ENCODE measurements at places on chromosomes 3 and 15.

DNA sequence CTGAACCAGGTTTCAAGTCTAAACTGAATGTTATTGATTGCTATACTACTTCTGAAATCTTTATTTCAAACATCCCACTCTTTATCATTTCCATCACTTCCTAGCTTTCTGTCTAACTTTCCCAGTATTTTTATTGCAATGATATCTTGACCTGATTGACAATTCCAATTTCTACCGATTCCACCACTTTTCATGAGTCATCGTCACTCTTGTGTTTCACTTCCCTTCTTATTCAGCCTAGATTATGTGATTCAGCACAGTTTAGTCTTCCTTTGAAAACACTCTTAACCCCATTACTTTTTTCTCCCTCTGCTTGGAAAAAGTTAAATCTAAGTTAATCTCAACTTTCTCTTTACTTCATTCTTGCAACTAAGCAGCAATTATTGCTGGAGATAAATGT lies 62.6 kb downstream of the SLC7A14 start:
- no peak for DNase-seq

- no peak for DNase-seq
Measured at GRCh38 chr3:169103951-169104941, 559.3 kb downstream of the MECOM start.

- DNase-seq: no peak
Measured at GRCh38 chr15:40059821-40060220, 20.8 kb upstream of the SRP14 start.

DNA sequence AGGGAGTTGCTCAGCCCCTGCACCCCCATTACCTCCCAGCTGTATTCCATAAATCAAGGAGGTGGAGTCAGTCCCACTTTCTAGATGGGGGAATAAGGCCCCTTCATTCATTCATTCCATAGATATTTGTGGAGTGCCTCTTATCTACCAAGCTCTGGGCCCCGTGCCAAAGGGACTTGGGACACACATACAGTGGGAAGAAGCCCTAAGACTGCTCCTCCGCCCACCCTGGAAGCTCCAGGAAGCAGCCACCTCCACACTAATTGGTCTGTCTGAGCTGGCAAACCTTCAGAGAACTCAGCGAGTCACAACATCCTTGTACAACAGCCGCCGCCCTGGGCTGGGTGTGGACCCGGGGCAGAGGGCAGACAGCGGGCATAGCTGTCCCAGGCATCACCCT lies 6.4 kb downstream of the STRA6 start:
- no peak for DNase-seq

- no peak for DNase-seq
Measured at GRCh38 chr3:171833789-171834460, 9.2 kb upstream of the TMEM212 start.

DNA sequence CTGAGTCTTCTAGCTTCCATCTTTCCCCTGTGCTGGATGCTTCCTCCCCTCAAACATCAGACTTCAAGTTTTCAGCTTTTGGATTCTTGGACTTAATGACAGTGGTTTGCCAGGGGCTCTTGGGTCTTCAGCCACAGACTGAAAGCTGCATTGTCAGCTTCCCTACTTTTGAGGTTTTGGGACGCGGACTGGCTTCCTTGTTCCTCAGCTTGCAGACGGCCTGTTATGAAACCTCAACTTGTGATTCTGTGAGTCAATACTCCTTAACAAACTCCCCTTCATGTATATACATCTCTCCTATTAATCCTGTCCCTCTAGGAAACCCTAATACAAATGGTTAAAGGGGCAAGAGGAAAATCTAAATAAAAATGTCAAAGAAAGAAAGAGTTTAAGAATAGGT lies 100.1 kb downstream of the ABI3BP start:
- DNase-seq: no peak

- no peak for DNase-seq
Measured at GRCh38 chr3:127038923-127039581, 56.1 kb downstream of the PLXNA1 start.

- no peak for DNase-seq
Measured at GRCh38 chr3:16262174-16262573, 2.6 kb downstream of the DPH3 start.

- DNase-seq: no peak
Measured at GRCh38 chr15:64862408-64862807, 20.7 kb downstream of the PLEKHO2 start.

DNA sequence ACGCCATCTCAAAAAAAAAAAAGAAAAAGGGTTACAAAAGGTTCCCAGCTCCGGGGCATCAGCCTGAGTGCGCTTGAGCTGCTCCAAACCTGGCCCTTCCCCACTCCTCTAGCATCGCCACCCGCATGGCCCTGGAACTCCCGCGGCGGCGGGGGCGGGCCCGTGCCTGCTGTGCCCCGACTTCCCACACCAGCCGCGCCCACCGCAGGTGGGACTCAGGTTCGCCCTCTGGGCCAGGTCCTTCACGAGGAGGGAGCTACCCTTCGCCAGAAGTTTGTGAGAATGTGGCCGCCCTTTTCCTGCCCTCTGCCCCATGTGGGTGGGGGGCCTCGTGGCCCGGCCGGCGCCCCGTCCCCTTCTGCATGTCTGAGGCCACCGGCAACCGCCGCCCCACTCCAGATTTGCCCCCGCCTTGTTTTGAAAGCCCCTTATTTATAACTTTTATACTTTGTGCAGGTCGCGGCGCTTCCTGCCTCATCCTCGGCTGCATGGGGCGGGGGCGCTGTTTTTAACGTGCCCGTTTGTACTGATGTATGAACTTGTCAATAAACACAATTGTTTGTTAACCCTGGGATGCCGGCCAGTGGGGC lies 507 bp upstream of the JMJD7 start:
- no peak for DNase-seq

DNA sequence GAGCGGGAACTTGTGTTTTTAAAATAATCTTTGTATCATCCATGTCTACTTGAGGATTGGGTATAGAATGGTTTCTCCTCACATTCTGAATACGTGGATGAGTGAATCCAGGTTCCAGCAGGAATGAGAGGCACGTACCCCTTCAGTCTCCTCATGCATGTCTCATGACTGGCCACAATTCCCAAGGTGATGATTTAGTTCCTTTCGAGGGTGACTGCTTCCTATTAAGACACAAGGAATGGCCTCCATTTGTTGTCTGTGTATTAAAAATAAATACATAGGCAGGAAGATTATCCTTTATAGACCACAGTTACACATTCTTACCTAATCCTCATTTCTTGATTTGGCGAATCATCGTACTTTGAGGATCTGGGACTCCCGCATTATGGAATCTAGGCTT lies 217.0 kb upstream of the LRIG1 start:
- no peak for DNase-seq

GRCh38 chr3:107242579-107242978 lies 134.7 kb upstream of the CCDC54 start:
- DNase-seq: no peak

DNA sequence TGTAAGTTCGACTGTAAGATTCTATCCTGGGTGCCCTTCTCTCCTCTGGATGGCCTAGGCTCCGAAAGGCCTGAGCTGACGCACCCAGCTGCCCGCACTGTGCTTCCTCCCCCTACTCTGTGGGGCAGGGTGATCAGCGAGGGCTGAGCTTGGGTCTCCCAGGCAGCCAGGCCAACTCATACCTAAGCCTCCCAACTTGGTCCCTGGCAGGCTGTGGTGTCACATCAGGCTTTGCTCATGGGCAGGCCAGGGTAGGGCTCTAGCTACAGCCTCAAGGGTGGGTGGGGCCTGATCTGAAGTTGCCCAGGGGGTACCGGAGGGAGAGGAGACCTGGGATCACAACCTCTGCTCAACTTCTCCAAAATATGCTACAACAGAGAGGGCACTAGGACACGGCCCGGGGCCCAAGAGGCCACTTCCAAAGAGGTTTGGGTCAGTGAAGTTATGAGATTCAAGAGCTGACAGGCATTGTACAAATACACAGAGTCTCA lies 123.1 kb downstream of the ADCY5 start:
- DNase-seq: no peak

DNA sequence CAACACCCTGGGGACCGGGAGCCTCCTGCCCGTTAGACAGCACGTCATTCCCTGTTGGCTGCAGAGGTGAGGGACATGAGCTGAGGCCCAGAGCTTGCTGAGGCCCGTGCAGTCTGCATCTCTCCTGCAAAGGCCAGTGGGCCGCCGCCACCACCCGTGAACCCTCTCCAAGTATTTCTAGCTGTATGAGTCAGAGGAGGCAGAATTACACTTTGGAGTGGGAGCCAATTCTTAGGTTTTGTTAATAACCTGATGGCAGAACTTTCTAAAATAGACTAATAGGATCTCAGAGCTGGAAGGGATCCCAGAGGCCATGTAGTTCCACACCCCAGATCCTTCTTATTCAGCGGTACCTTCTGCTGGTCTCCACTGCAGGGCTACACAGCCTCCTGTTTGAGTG lies 335.2 kb upstream of the CTDSPL start:
- no peak for DNase-seq

DNA sequence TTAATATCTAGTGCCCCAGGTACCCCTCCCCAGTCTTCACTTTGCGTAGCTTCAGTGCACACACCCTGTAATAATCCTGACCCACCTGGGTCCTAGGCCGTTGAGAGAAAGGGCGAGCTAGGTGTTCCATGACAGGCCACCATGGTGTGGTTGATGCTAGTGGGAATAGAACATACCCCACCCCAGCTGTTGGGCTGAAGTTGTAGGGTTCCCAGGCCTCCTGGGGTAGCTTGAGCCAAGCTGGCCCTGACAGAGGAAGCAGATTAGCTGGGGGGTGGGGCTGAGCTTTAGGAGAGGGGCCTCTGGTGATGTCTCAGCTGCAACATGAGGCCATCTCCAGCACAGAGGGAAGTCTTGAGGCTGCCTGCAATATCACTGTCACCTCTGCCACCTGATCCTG lies 40.5 kb downstream of the RAB11A start:
- DNase-seq: no peak

- no peak for DNase-seq
Measured at GRCh38 chr3:12470111-12470510, 14.2 kb upstream of the TSEN2 start.

- DNase-seq: no peak
Measured at GRCh38 chr3:16658925-16659793, 53.9 kb upstream of the DAZL start.

- no peak for DNase-seq
Measured at GRCh38 chr15:37220949-37221670, 120.8 kb upstream of the MEIS2 start.

DNA sequence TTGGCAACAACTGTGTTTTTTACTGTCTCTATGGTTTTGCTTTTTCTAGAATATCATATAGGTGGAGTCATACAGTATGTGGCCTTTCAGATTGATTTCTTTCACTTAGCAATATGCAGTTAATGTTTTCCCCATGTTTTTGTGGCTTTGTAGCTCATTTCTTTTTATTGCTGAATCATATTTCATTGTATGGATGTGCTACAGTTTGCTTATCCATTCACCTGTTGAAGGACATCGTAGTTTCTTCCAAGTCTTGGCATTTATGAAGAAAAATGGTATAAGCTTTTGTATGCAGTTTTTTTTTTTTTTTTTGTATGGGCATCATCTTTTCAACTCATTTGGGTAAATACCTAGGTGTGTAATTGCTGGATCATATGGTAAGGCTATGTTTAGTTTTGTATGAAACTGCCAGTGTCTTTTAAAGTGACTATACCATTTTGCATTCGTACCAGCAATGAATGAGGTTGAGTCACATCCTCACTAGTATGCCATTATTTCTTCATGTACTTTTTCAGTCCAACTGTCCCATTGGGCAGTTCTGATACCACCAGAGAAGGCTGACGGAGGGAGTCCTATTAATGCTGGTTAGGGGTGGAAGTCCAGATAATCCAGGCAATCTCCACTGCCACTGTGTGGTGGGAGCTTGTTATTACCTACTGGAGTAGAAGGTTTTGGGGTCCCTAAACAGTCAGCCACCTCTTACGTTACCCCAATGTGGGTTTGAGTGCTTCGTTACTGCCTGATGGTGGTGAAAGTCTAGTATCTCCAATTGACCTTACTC lies 210.5 kb downstream of the DOCK3 start:
- DNase-seq: no peak

DNA sequence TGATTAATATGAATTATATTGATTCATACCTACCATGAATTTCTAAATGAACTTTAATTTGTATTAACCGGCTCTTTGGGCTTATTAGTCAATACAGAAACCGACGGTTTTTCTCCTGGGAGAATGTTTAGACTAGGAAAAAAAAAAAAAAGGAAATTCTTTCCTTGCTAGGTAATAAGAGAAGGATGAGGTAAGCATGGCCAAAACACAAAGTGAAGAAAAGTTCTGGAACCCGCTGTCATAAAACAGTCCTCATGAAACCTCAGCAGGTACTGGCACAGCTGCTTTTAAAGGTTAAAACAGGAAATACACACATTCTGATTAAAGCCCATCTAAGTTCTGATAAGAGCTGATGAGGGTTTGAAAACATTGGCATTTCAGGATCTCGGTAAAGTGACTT lies 30.8 kb upstream of the PSTPIP1 start:
- DNase-seq: no peak
